ENCODE measurements at places on chromosomes 1 and 21.
A peak's percentile ranks its signal among the peaks of the same experiment; 100 is the strongest.

DNA sequence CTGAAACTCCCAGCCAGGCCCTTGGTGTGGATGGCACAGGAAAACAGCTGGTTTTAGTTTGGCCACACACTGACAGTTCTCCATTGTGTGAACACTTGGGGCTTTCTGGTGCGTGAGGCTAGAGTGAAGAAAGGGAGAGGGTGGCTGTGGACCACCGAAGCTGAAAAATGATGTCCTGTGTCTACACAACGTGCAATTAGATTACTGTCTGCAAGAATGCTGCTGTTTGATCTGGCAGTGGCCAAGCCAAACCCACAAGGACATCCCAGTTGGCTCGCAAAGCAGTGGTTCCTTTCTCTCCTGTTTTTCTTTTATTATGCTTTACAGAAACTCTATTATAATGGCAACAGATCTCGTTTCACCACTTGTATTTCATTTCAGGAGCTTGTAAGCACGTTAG lies 58.9 kb downstream of the ERG start:
- no peak for DNase-seq

- DNase-seq, result no peak
Measured at GRCh38 chr1:109112056-109112651, 1.8 kb upstream of the ELAPOR1 start.

DNA sequence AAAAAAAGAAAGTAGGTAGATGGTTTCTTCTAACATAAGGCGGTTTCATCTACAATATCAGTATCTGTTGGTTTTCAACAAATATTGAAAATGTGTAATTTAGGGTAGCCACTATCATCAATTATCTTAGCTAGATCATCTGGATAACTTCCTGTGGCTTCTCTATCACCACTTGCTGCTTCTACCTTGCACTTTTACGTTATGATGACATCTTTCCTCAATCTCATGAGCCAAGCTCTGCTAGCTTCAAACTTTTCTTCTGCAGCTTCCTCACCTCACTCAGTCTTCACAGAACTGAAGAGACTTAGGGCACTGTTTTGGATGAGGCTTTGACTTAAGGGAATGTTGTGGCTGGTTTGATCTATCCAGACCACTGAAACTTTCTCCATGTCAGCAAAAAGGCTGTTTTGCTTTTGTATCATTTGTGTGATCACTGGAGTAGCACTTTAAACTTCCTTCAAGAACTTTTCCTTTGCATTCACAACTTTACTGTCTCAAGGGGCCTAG lies 144.9 kb upstream of the HP1BP3 start:
- no peak for DNase-seq

DNA sequence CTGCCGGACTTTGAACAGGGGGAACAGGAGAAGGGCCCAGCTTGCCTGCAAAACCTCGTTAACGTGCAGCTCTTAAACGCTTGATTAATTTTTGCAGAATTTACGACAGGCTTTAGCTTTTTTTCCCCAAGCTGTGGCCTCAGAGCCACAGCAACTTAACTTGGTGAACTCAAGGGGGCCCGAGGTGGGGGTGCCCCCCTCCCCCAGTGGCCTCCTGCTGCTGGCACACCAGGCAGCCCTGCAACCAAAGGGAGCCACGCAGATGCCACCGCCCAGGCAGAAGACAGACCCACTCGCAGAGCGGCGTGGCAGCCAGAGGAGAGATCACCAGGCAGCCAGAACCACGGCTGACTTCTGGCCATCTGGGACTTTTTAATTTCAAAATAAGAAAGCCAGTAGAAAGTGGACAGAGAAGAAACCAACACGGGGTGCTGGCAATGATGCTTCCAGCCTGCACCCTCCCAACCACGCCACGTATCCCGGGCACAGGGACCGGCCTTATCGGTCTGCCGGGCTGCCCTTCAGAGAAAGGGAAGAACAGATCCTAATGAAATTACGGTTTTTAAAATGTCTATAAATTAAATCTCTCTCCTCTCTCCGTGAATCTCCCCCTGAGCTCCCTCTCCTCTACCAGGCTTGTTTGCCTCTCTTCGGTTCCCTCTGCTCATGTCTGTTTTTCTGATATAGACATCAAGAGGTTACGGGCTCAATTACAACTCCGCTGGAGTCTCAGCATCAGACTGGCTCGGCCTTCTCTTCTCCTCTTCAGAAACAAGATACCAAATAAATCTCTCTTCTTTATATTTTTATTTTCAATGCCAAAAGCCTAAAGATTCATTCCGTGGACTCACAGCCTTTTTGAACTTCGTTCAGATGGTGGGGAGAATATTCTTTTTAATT lies 6.4 kb downstream of the CASZ1 start:
- DNase-seq, result no peak

DNA sequence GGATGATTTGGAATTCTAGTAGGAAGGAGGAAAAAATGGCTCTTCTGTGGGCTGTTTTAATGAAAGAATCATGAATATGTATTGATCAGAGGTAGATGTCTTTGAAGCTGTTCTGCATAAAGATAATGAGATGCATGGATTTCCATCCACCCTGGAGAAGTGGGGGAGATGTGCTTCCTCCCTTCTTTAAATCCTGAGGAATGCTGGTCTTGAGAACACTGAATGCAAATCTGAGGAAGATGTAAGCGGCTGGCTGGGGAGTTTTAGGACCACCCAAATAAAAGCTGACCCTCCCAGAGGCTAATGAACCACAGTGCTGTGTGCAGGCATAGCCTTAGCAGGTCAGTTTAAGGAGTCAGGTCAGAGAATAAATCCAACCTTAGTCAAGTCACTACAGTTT lies 37.3 kb downstream of the ZMYND12 start:
- no peak for DNase-seq

DNA sequence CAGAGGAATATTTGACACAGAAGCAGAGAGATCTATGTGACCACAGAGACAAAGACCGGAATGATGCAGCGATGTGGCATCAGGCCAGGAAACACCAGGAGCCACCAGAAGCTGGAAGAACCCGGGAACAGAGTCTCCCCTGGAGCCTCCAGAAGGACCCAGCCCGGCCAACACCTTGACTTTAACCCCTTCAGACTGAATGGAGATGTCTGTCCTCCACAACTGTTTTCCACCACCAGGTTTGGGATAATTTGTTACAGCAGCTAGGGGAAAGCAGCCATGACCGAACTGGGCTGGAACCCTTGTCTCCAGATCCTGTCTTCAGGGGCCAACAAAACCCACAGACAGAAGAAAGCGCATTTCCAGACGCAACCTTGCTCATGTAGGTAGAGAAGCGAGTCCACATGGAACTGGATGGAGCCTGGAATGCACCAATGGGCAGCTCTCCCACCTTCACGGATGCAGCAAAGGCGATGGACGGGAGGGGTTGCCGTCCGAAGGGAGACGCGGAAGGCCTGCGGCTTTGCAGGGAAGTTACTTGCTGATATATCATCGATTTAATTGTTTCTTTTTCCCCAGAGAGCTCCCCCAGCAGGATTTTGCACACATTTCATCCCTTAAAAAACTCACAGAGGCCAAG lies 396.6 kb downstream of the NPHP4 start:
- DNase-seq, result peak; percentile 27

DNA sequence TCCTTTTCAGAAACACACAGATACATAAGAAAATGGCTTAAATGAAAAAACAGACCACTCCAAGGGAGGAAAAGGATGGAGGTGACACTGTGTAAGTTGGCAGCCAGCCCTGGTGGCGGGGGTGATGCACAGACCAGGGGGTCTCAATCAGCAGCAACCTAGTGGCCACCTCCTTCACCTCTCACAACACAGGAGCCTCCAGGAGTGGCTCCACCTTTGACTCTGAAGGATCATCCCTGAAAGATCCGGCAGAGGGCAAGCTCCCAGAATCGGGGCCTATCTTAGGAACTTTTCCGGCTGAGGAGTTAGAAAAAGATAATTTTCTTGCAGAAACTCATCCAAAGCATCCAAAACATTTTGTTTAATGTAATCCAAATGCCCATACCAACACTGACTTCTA lies 51.2 kb upstream of the SMYD2 start:
- no peak for DNase-seq

DNA sequence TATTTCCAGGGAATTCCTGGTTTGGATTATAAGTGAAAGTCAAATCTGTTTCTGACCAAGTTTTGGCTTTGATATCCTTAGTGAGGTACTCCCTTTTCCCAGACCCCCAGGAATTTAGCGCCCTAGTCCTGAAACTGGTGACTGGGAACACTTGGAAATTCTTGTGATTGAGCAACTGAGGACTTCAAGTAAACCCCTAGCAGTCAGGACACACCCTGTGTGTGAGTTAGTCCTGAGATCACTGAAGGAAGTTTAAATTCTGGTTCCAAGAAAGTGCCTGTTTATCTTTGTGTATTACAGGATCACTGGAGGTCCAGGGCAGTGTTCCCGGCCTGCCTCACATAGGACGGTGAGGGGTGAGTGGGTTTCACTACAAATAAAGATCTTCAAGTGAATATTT lies 95.1 kb upstream of the F3 start:
- DNase-seq, result no peak

DNA sequence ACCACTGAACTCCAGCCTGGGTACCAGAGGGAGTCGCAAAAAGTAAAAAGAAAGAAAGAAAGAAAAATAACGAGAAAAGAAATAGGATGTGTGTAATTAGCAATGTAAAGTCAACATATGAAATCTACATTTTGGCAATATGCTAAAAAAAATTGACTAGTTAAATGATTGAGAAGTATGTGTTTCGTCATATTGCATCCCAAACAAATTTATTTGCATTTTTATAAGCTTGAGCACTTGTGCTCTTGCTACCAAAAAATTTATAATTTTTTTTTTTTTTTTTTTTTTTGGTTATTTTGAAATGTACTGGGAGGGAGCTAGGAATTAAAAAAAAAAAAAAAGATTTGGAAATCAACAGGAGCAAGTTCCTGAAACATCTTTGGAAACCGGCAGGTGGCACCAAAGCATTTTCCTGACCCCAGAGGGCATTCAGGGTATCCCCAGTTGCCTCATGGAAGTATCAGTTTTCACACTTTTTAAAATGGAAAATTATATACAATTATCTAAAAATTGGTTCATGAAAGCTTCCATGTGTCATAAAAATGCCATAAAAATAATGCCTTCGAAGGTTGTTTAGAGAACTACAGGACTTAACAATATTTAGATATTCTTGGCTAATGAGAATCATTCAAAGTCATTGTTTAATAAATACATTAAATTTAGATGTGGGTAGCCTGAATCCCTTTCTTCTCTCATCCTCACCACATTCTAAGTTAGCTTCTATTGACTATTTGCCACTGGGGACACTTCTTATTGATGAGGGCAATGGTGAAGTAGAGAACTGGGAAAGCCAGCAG lies 4.8 kb upstream of the HEATR1 start:
- no peak for DNase-seq

DNA sequence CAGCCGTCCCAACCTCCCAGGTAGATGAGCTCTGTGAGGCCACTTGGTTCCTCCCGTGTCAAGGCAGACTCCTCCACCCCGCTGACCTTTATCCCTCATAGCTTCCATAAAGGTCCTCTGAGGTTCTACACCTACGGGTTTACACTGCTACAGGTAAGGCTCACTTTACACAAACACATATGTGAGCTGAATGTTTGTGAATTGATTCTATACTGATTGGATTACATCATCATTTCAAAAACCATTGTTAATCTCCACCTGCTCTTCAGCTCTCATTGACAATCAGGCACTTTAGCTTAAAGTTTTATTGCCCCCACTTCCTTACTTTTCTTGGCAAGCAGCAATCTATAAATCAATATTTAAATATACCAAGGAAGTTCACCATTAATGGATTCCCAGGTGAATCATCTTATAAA lies 12.8 kb upstream of the RGS16 start:
- DNase-seq, result no peak

DNA sequence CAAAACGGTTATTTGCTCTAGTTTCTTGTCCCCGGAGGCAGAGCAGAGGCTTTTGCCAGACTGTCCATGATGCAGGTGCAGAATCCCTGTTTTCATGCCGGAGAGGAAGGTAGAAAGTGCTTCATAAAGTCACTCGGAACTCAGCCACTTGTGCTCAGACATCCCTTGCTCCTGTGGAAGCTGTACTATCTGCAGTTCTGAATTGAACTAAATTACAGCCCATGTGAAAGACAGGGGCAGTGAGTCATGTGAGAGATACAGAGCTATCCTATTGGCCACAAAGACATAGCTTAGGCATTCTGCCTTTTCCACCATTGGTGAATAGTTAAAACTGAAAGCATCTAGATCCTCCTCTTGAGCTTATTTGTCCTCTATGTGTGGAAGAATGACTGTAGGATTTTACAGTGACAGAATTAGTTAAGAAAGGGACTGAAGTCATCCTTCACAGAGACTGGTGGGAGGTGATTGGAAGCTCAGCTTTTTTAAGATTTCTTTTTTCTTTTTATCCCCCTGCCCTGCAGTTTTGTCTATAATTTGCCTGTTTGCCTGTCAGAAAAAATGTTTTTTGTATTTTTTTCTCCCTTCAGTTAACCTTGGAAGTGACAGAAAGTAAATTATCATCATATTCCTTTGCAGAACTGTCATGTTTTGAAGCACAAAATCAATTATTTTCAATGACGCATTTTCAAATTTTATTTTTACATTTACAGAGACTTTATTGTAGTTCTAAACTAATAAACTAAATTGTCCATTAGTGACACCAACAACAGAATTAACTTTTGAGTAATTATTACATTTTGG lies 298.6 kb downstream of the PTPRC start:
- peak; percentile 46 for DNase-seq

DNA sequence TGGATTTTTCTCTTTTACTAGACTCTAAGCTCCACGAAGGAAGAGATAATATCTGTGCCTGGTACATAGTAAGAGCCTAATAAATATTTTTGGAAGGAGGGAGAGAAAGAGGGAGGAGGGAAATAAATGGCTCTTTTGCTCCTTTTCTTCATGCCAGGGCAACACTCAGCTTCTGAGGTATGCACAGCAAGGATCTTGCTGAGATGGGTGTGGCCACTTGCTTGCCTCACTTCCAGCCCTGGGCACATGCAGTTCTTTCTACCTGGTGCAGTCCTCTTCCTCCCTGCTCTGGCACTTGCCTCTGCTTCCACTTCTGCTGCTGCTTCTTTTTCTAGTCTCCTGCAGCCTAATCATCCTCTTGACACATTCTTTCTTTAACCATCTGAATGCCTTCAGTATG lies 148.1 kb downstream of the FGGY start:
- DNase-seq, result peak; percentile 53

- no peak for DNase-seq
Measured at GRCh38 chr1:94743862-94744261, 76.3 kb upstream of the SLC44A3 start.

DNA sequence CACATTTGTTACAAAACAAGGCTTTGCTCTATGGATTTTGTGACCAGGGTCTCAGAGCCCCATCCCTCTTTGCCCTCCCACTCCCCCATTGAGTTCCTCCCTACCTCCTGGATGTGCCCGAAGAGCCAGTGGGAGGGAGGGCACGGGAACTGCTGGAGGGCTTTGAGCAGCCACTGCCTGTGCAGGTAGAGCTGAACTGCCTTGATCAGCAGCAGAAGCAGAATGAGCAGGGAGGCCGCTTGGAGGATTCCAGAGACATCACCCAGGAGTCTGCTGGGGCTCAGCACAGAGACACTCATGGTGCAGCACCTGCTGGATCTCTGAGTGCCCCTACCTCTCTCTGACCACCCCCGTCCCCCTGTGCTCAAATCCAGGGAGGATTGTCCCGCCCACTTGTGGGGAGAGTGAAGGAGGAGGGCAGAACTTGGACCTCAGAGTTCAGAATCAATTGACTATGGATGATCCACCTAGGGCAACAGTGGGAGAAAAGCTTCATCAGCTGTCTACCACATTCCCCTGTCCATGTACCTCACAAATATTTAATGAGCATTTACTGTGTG lies at the start of gene CYP4A11:
TSS of gene CYP4A11 (minus strand) at position 342 of the 560 bp plus-strand sequence. CDS start at position 299, 43 bp downstream.
- DNase-seq, result no peak

Data from ureter (tissue), 1 donor.